Stomach (tissue), 19 donors: ENCODE measurements at places on chromosomes 4 and X. TPM values are rescaled to one million over a fixed set of nuclear protein-coding genes. Genes with fewer than 3 reads are reported as not detected.

AFF1 gene
- 177 TPM for total RNA-seq

TAF7L gene
- total RNA-seq = not detected

VEGFD gene
- total RNA-seq = not detected

ADH1C gene
- not detected for total RNA-seq

TSPAN7 gene
- total RNA-seq = 26.1 TPM

RAB28 gene
- 1.8 TPM for total RNA-seq

CNGA1 gene
- total RNA-seq = not detected

FRAS1 gene
- 9.9 TPM for total RNA-seq

DUSP9 gene
- not detected for total RNA-seq

TGIF2LX gene
- not detected for total RNA-seq

ARHGAP4 gene
- 77.7 TPM for total RNA-seq

PPEF2 gene
- not detected for total RNA-seq

ITGB1BP2 gene
- 14.3 TPM for total RNA-seq

CC2D2A gene
- total RNA-seq = 24.5 TPM

ITIH6 gene
- not detected for total RNA-seq

SRPK3 gene
- 3.6 TPM for total RNA-seq

ATP1B4 gene
- not detected for total RNA-seq

YIPF7 gene
- total RNA-seq = not detected

KCNIP4 gene
- total RNA-seq = not detected

ZDHHC15 gene
- total RNA-seq = 0.58 TPM

HSFX3 gene
- 0.72 TPM for total RNA-seq

SORBS2 gene
- 9.0 TPM for total RNA-seq

SUV39H1 gene
- total RNA-seq = 5.5 TPM

CHRDL1 gene
- 6.5 TPM for total RNA-seq

VCX gene
- total RNA-seq = not detected

LUZP4 gene
- not detected for total RNA-seq

BEND4 gene
- total RNA-seq = not detected

MCUB gene
- 15.8 TPM for total RNA-seq

HPGDS gene
- total RNA-seq = not detected

BEX1 gene
- total RNA-seq = not detected

RFC1 gene
- total RNA-seq = 13.6 TPM

LDB2 gene
- 11.0 TPM for total RNA-seq

PPARGC1A gene
- total RNA-seq = 15.2 TPM

CTBP1 gene
- 229 TPM for total RNA-seq

HSD17B10 gene
- total RNA-seq = not detected

SORCS2 gene
- total RNA-seq = under 0.01 TPM

MAGEA4 gene
- not detected for total RNA-seq

RPS6KA6 gene
- 0.29 TPM for total RNA-seq

VCX3B gene
- not detected for total RNA-seq

NR3C2 gene
- 18.4 TPM for total RNA-seq

C1GALT1C1 gene
- 39.3 TPM for total RNA-seq

FGFBP1 gene
- total RNA-seq = not detected

BEX5 gene
- total RNA-seq = 5.7 TPM

PHKA1 gene
- total RNA-seq = 11.2 TPM

UGT2B10 gene
- not detected for total RNA-seq

ZRSR2 gene
- total RNA-seq = 10.3 TPM

POU4F2 gene
- total RNA-seq = not detected

KLF8 gene
- total RNA-seq = 15.2 TPM

OPRPN gene
- total RNA-seq = not detected

ADH1B gene
- 228 TPM for total RNA-seq

NLGN4X gene
- total RNA-seq = under 0.01 TPM
